ENCODE measurements at places on chromosomes 2 and 18.

- DNase-seq: no peak
These were observed 74.6 kb upstream of the ZFP36L2 start for GRCh38 chr2:43300781-43301583.

- no peak for DNase-seq
These were observed 101.0 kb downstream of the BCL2L11 start for GRCh38 chr2:111221701-111222100.

- DNase-seq: no peak
These were observed 195.9 kb downstream of the TFCP2L1 start for GRCh38 chr2:121089166-121089510.

DNA sequence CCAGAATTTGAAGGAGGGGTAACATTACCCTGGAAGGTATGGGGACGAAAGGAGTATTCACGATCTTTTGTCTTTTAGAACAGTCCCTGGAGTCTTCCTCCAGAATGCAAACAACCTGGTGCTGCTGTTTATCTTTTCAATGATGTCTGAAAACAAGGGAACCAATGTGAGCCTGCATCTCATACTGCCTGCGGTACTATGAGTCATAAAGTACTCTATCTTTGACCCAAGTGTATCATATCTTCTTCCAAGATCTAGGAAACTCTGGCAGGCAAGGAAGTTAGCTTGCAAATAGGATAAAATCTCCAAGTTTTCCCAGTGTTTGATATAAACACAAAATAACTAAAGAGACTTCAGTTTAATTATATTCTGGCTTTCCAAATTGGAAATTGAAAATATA lies 968.5 kb downstream of the LRP1B start:
- DNase-seq: no peak

- DNase-seq: no peak
These were observed 33.2 kb upstream of the RMND5A start for GRCh38 chr2:86686905-86687304.

DNA sequence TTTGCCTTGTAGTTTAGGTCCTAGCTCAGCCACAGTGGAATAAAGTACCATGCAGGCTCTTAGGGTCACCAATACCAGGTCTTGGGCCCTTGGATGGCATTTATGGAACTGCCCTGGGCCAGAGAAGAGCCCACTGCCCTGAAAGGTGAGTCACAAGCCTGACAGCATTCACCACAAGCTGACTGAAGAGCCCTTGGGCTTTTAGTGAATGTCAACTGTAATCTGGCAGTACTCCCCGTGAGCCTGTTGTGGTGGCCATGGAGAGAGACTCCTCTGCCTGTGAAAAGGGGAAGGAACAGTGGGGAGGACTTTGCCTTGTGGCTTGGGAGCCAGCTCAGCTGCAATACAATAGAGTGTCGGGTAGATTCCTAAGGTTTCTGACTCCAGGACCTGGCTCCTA lies 1389.7 kb downstream of the DSC3 start:
- DNase-seq: no peak

- no peak for DNase-seq
These were observed 8.6 kb upstream of the SERPINB2 start for GRCh38 chr18:63878925-63879324.

DNA sequence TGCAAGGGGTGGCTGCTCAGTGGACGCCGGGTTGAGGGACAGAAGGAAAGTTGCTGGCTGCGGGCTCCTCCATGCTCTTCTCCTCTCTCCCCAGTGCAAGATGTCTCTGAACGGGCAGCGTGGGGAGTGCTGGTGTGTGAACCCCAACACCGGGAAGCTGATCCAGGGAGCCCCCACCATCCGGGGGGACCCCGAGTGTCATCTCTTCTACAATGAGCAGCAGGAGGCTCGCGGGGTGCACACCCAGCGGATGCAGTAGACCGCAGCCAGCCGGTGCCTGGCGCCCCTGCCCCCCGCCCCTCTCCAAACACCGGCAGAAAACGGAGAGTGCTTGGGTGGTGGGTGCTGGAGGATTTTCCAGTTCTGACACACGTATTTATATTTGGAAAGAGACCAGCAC lies 30.6 kb downstream of the IGFBP2 start:
- DNase-seq: no peak
